ENCODE measurements at places on chromosomes 12 and 14. TPM values are rescaled to one million over a fixed set of nuclear protein-coding genes. Genes with fewer than 3 reads are reported as not detected.

DNA sequence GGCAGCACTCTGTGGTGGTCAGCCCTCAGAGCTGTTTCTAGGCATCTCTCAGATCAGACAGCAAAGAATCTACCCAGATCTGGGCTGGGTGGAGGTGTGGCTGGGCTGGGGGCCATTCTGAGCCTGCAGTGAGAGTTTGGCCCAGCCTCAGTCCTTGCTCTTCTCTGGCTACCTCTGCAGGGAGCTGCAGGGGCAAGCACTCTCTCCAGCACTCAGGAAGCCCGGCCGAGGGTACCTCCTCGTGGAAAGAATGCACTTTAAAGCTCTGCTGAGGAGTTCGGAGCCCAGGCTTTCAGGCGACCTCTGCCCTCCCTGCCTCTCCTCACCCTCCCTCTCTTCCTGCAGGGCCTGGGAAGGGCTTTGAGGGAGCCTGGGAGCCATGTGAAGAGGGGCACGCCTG is 31.2 kb downstream of the IL31 start:
- H3K27ac ChIP-seq = no peak overlapping the region
- H3K36me3 ChIP-seq = peaks cover 31% of the 10 kb centered on the region
- H3K4me3 ChIP-seq = no peak overlapping the region
- H3K27me3 ChIP-seq = no peaks in the 10 kb centered on the region
- peaks cover 8% of the 10 kb centered on the region for H3K4me1 ChIP-seq
- no peak for DNase-seq

GRCh38 chr14:105196265-105196960 is 15.3 kb upstream of the NUDT14 start:
- H3K27ac ChIP-seq = peak overlapping the region; percentile 61
- no peaks in the 10 kb centered on the region for H3K36me3 ChIP-seq
- DNase-seq = no peak
- H3K27me3 ChIP-seq = no peaks in the 10 kb centered on the region
- peaks cover 48% of the 10 kb centered on the region for H3K4me1 ChIP-seq

- H3K4me1 ChIP-seq = no peaks in the 10 kb centered on the region
- no peaks in the 10 kb centered on the region for H3K27me3 ChIP-seq
- no peaks in the 10 kb centered on the region for H3K36me3 ChIP-seq
- no peak for DNase-seq
- no peak overlapping the region for H3K27ac ChIP-seq
These were observed 393.3 kb upstream of the RPL10L start for GRCh38 chr14:47044841-47045240.

DNA sequence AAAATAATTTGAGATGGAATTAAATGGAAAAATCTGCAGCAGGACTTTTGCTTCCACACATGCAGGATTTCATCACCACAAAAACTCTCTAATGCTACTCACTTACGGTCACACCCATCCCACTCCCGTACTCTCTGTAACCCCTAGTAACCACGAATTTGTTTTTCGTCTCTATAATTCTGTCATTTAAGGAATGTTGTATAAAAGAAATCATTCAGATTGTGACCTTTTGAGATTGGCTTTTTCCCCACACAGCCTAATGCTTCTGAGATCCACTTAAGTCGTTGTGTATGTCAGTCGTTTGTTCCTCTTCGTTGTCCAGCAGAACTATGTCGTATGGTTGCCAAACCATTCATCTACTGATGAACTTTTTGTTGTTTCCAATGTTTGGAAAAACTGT is 19.8 kb upstream of the PZP start:
- no peaks in the 10 kb centered on the region for H3K36me3 ChIP-seq
- no peaks in the 10 kb centered on the region for H3K27me3 ChIP-seq
- no peaks in the 10 kb centered on the region for H3K4me1 ChIP-seq
- no peak for DNase-seq
- H3K27ac ChIP-seq = no peak overlapping the region

- H3K27ac ChIP-seq = no peak overlapping the region
- DNase-seq = no peak
- H3K4me3 ChIP-seq = no peak overlapping the region
- no peaks in the 10 kb centered on the region for H3K36me3 ChIP-seq
- no peaks in the 10 kb centered on the region for H3K27me3 ChIP-seq
These were observed 43.6 kb downstream of the PTPRR start for GRCh38 chr12:70876952-70877351.

DNA sequence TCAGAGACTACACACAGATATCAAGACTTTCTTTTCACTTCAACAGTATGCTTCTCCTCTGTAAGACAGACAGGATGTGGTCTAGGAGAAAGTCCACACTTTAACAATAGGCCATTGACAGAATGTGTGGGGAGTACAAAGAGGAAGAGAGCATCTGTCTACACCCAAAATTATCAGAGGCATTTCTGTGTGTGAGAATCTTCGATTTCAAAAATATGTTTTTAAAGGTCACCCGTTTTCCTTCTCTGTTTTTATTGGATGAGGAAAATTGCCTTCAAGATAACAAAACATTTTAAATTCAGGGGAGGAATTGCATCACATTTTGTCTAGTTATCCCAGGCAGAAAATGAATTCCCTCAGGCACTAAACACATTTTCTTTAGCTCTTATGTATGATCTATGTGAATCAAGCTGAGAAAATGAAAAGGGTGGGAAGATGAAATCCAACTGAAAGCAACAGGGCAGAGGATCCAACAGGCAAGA is 16.4 kb downstream of the NAV3 start:
- H3K36me3 ChIP-seq = no peaks in the 10 kb centered on the region
- no peaks in the 10 kb centered on the region for H3K27me3 ChIP-seq
- no peak for DNase-seq
- peak overlapping the region; percentile 8 for H3K27ac ChIP-seq
- H3K4me1 ChIP-seq = no peaks in the 10 kb centered on the region

DNA sequence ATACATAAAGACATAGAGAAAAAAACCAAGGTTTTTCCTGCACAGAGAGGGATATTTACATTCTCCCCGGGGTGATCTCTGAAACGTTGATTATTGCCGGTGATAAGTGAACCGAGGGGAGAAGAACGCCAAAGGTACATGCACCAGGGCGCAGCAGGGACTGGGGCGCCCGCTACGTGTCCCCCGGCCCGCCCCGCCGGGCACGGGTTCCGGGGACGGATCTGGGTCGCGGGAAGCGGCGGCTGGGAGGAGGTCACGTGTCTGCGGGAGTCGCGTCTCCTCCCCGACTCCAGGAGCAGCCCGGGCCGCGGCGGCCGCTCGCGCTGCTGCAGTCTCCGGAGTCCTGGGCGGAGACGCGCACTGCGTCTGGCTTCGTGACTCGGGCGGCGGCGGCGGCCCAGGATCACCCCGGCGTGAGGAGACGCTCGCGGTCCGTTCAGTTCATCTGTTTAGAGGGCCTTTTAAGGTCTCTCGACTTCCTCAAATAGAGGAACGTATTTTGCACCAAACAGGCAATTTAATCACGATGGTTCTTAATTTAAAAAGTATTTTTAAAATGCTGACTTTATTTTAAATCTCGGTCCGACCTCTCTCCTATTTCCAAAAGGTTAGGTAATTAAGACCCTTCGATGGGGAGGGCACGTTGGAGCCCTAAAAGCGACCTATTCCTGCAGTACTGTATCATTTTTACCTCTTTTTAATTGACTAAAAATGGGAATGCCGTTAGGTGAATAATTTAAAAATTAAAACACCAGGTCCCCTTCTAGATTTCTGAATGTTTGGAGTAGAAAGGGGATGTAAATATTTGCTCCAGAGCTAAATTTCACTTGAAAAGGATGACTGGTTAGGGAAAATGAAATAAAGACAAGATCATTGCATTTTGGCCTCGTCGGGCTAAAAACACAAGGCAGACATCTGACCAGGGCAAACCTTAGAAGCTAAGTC is 1.8 kb upstream of the BHLHE41 start:
- peak overlapping the region; percentile 94 for H3K27ac ChIP-seq
- peak; percentile 91 for DNase-seq
- H3K4me1 ChIP-seq = peaks cover 1% of the 10 kb centered on the region
- H3K36me3 ChIP-seq = no peaks in the 10 kb centered on the region

DNA sequence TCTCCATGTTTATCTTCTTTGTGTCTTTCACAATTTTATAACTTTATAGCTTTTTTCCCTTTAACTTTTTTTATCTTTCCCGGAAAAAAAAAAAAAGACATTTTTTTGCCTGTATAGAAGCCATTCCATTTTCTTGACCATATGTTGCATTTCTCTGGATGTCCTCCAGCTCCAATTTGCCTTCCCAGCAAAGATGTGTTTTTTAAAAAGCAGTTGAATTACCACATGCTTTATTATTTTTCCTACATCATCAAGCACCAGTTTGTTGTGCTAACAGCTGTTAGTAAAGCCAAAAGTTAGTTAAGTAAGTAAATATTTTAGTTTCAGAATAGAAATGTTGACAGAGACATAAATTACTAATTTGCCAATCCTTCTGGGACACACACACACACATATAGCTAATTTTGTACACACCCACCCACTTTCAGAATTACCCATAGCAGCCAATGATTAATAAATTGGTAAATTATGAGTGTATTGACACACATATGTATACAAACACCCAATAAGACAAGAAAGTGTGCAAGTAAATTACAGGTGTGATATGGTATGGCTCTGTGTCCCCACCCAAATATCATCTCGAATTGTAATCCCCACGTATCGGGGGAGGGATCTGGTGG is 118.3 kb downstream of the SLC38A6 start:
- no peak overlapping the region for H3K27ac ChIP-seq
- no peaks in the 10 kb centered on the region for H3K27me3 ChIP-seq
- H3K4me1 ChIP-seq = peaks cover 16% of the 10 kb centered on the region
- H3K4me3 ChIP-seq = no peak overlapping the region

DNA sequence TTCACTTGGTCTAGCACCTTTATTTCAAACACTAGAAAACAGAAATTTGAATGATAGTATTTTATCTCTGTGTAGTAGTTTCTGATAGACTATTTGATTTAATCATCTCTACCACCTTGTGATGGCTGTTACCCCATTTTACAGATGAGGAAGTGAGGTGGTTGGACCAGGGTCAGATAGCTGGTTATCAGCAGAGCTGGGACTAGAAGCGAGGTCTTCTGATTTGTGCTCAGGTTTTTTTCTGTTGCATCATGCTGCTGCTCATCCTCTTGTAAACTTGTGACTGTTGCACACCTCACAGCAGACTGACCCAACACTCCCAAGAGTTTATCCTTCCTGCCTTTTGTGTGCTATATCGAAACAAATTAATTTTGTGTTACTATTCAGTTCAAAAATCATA is 10.1 kb upstream of the MANSC4 start:
- no peaks in the 10 kb centered on the region for H3K36me3 ChIP-seq
- DNase-seq = no peak
- H3K4me3 ChIP-seq = no peak overlapping the region
- peaks cover 12% of the 10 kb centered on the region for H3K4me1 ChIP-seq
- H3K27ac ChIP-seq = no peak overlapping the region
- no peaks in the 10 kb centered on the region for H3K27me3 ChIP-seq

GRCh38 chr12:128140551-128140950 is 126.4 kb upstream of the TMEM132C start:
- H3K4me1 ChIP-seq = no peaks in the 10 kb centered on the region
- H3K4me3 ChIP-seq = no peak overlapping the region
- no peaks in the 10 kb centered on the region for H3K27me3 ChIP-seq
- DNase-seq = no peak
- H3K36me3 ChIP-seq = no peaks in the 10 kb centered on the region

- H3K27ac ChIP-seq = no peak overlapping the region
- H3K27me3 ChIP-seq = no peaks in the 10 kb centered on the region
- H3K4me1 ChIP-seq = no peaks in the 10 kb centered on the region
- no peak overlapping the region for H3K4me3 ChIP-seq
- no peak for DNase-seq
- H3K36me3 ChIP-seq = no peaks in the 10 kb centered on the region
These were observed 162.2 kb upstream of the RMST start for GRCh38 chr12:97300431-97300830.

DNA sequence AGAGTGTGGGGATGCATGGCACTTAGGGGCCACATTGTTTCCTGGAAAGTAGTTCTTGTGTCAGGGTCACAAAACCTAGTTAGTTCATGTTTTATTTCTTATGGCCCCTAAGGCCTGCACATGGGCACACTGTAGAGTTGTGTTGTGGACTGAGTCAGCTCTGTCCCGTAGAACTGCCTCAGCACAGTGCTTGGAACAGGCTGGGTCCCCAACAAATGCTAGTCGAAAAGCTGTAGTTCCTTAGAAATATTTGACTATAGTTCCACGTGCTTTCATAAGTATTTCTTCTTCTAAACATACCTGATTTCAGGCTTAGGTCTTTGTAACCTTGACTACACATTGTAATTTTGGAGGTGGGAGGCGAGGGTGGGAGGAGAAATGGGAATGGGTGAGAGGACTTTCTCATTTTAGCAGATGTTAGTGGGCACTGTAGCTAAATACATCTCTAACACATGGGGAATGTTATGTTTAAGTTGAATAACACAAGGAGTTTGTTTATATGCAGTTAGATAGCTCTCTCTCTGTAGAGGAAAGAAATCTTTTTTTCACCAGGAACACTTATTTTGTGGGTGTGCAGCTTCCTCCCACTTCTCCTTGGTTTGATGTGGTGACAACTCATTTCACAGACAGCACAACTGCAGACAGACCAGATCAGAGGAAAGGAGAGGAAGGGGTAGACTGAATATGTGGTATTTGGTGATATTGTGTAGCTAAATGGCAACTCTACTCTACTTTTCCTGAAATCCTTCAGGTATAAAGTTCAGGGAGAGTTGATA is 39.5 kb upstream of the DACT1 start:
- H3K27me3 ChIP-seq = no peaks in the 10 kb centered on the region
- no peaks in the 10 kb centered on the region for H3K36me3 ChIP-seq

Gene INSM2
- not detected for total RNA-seq

Gene ASCL1
- total RNA-seq = 1.7 TPM

Gene HOXC9
- 0.27 TPM for total RNA-seq

Gene SERPINA5
- total RNA-seq = 6.6 TPM

Gene PUS1
- 15.0 TPM for total RNA-seq

Gene APPL2
- 30.5 TPM for total RNA-seq

Gene RNF212B
- 0.40 TPM for total RNA-seq

Gene DYRK2
- 19.9 TPM for total RNA-seq

Gene TAS2R31
- 12.3 TPM for total RNA-seq

Gene NOP9
- 22.3 TPM for total RNA-seq

Gene SYCP3
- total RNA-seq = not detected

Data from thyroid gland (tissue), 4 donors.